Activated T-cell treated with anti-CD3 and anti-CD28 coated beads for 4 hours (primary cell): ENCODE measurements at places on chromosomes 3 and 15.
A peak's percentile ranks its signal among the peaks of the same experiment; 100 is the strongest.

DNA sequence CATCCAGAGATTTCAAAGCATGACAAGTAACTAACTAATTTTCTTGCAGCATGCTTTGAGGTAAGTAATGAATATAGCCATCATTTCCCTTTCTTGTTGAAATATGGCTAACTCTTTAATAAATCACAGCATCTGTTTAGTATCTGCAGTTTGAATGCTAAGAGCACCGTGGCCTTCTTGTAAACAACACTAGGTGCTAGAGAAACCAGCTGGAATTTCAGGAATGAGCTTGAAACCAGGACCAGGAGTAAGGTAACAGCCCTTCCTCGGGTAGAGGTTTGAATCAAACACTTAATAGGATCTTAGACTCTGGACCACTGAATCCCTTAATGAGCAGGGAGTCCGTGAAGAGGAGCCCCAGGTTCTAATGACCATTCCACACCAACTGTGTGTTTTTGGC is 13.6 kb downstream of the CALML4 start:
- no peak for DNase-seq

DNA sequence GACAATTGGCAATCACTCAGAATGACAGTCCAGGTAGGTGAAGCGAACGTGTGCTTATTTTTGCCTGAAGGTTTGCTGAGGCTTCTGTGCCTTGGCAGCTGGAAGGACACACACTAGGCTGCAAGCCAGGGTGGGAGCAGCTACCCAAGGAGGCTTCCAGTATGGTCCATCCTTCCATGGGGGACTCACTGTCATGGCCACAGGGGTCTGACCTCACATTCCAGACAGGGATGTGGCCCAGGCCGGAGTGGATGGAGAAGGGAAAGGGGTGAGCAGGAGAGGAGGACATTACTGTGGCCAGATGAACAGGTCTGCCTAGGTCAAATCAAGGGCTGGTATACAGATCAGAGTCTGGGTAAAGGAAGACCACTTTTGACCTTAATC is 247.7 kb downstream of the ADAMTS17 start:
- no peak for DNase-seq

GRCh38 chr3:12190832-12191231 is 32.1 kb upstream of the TIMP4 start:
- no peak for DNase-seq

DNA sequence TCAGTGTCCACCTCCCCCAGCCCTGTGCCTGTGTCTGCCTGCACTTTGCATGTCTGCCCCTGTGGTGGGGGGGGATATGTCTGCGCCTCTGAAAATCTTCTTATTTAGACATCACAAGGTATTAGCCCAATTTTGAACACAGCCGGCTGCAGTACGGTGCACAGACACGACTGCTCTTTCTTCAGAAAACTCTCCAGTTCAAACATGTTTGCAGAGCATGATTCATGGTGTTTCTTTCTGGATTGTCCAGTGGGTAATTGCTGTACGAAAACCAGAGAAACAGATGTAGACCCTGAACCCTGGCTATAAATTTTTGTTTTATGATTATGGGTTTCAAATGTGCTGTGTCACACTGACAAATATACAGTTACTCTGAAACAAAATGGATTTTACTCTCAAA is 3.4 kb upstream of the RARB start:
- DNase-seq, result no peak

GRCh38 chr3:194098081-194098842 is 37.7 kb upstream of the HES1 start:
- no peak for DNase-seq

DNA sequence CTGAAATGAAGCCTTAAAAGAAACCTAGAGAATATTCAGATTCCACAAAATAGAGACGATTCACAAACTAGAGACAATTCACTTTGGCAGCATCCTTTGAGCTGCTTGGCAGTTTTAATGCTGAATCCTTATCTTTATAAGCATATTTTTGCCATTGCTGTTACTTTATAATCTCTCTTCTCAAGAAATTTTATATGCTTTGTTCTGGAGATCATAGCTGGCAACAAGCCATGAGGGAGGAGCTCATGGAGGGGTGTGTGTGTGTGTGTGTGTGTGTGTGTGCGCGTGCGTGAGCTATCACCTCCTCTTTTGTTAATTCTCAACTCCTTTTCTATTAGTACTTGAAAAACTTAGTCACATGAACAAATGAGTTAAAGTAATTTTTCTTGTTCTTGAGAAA is 495.0 kb upstream of the RGMA start:
- DNase-seq, result no peak

- no peak for DNase-seq
These were observed 189.2 kb upstream of the FEZF2 start for GRCh38 chr3:62562596-62562995.

GRCh38 chr15:93035092-93035915 is 53.7 kb downstream of the RGMA start:
- no peak for DNase-seq

DNA sequence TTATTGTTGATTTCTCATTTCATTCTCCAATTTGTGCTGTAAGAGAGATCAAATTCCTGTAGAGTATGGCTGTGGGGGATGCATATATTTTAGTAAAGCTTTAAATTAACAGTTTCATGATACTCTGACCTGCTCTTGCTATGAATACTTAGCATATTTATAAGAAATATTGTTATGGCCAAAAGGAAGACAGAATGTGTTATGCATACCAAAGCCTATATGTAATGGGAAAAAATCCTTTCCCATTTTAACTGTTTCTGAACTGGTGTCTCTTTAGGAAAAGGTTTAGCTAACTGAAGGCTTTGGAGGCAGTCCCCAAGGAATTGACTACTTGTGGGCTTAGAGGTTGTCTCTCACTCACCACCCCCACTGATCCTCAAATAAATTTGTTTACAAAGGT is 59.2 kb downstream of the CADPS start:
- DNase-seq, result no peak

DNA sequence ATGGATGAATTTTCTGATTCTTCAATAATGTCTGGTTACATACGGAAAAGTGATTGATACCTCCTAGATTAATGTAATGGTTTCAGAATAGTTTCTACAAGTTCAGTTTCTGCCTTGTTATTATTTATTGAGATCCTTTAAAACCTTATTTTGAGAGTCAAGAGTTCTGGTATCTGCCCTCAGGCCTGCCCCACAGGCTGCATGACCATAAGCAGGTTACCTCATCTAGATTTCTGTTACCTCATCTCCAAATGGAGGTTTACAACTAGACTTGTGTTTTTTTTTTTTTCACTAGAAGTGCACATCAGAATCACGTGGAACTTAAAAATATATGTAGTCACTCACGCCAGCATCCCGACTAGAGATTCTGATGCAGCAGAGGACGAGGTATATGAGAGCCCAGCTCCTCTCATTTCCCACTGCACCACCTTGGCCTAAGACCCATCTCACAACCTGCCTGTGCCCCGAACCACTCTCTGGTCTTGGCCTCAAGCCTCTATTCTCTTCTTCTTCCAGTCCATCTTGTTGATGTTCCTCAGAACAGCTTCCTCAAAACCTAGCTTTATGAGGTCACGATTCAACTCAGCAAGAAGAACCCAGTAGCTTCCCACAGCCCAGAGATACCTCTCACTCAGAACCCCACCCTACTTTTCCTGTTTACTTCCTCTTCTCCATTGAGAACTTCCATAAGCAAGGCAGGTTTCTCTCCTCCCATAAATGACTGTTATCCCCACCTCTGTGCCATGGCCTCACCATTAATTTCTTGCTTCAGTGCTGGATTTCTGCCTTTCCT is 353.4 kb downstream of the CHST2 start:
- no peak for DNase-seq

DNA sequence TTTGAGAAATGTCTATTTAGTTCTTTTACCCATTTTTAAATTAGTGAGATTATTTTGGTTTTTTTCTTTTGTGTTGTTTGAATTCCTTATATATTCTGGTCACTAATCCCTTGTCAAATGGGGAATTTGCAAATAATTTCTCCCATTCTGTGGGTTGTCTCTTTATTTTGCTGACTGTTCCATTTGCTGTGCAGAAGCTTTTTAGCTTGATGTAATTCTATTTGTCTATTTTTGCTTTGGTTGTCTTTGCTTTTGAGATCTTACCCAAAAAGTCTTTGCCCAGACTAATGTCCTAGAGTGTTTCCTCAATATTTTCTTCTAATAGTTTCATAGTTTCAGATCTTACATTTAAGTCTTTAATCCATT is 472.9 kb downstream of the TBL1XR1 start:
- DNase-seq, result no peak

- no peak for DNase-seq
These were observed 278.3 kb downstream of the FGF12 start for GRCh38 chr3:192449036-192449435.

- no peak for DNase-seq
These were observed 17.3 kb downstream of the MRPS11 start for GRCh38 chr15:88484682-88485331.

GRCh38 chr3:58101499-58102389 is 93.5 kb downstream of the FLNB start:
- no peak for DNase-seq

DNA sequence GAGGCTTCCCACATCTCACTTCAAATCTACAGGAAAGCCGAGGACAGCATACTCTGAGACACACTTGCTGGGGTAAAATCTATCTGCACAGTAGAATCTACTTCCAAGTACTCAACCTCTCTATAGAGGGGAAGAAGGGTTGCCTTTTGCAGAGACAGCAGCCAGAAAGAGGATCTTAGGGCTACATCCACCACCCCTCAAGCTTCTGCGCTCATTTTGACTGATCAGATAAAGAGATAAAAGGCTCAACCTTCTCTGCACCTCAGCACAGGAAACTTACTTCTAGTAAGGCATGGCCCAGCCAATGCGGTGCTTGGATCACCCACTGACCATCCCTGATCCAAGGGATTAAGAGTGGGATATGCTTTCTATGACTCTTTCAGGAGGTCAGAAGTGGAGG is 6.9 kb upstream of the SLC9A9 start:
- DNase-seq, result no peak

DNA sequence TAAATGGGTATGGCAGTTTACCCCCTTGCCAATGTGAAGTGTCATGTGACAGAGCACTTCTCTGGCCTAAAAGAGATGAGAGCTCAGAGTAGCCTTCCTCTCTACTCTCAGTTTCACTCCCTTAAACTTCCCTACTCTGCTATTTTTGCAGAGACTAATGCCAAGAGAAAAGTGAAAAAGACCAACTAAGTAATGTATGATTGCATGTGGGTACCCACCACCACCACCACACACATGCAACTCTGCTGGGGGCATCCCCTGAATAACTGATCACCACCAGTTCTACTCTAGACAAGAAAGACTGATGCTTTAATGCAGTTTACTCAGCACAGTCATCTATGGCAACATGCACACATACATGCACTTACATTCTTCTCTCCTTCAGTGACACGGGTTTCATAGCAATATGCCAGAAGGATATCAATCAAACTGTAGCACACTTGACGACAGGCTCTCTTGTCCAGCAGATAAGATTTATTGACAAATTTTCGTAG is 31.3 kb downstream of the SHQ1 start:
- DNase-seq, result no peak

DNA sequence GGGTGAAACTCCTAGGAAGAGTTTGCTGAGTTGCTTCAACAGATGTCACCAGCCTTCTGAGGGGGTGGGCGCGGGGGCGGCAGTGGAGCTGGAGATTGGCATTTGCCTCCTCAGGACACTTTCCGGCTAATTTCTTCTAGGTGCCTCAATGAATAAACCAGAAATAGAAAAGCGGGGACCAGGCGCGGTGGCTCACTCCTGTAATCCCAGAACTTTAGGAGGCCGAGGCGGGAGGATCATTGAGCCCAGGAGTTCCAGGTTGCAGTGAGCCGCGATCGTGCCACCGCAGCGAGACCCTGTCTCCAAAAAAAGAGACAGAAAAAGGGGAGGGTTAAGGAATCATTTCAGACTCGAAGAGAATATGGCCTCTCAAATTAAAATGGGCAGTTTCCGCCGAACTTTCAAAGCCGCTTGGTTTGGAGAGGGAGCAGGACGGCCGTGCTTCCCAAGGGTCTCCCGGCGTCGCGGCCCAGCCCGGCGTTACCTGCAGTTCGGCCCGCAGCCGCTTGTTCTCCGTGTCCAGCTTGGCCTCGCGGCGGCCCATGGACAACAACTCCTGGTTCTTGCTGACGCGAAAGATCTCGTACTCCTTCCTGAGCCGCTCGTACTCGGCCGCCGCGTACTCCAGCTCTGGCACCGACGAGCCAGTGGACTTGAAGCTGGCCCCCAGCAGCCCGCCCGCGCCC is 587 bp downstream of the NPHP3 start:
- peak; percentile 13 for DNase-seq

DNA sequence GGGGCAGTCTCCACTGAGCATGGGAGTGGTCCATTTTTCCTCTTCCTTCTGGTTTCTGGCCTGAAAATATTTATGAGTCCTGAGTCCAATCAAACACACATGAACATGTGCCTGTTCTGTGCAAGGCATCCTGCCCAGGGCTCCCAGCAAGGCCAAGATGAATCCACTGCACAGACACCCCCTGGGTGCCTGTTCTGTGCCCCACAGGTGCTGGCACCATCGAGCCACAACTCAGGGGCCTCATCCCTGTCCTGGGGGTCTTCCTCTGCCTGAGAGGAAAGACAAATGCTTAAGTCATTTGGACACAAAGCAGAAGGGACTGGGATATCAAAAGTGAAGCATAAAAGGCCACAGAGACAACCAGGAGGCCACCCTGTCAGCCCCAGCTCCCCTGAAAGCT is 87.4 kb upstream of the IQSEC1 start:
- DNase-seq, result no peak

DNA sequence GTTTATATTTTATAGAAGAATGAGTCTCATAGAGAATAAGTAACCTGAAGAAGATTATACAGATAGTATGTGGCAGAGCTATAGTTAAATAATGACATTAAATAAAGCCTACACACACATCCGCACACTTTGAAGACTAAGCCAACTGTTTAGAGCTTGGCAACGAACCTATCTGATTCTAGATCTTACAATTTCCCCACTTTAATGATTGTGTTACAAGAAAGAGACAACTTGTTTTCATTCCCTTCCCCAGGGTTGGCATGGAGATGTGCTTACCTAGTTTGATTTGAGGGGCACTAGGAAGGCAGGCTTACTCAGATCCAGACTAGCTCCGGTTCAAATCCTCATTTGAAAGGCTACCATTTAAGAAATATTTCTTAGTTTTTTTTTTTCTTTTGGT is 61.9 kb upstream of the CBLB start:
- DNase-seq, result no peak

DNA sequence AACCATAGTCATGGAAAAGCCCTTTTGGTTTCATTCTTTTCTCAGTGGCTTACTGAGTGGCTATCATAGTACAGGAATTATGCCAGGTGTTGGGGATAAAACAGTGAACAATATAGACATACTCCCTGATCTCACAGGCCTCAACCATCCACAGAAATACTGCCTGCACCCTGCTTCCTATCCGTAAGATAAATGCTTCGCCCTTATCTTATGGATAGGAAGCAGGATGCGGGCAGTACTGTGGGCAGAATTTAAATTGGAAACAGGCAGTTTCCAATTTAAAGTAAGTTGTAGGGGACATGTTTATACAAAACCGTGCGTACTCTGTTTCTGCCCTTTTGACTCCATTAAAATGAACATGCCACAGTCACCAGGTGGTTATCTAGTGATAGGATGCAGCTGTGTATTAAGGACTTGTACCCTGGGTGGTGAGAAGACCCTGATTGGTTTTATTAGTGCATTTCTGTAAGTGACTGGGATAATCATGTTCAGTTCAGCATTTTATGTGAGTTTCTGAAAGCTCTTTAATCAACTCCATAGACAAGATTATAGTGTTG is 141.8 kb upstream of the BHLHE40 start:
- DNase-seq, result no peak

- no peak for DNase-seq
These were observed 324.5 kb downstream of the CNTN4 start for GRCh38 chr3:2423143-2423542.
